CD4-positive, alpha-beta T cell treated with Interferon alpha-2 for 1 hour (primary cell): ENCODE measurements at places on chromosomes 2 and 18.

DNA sequence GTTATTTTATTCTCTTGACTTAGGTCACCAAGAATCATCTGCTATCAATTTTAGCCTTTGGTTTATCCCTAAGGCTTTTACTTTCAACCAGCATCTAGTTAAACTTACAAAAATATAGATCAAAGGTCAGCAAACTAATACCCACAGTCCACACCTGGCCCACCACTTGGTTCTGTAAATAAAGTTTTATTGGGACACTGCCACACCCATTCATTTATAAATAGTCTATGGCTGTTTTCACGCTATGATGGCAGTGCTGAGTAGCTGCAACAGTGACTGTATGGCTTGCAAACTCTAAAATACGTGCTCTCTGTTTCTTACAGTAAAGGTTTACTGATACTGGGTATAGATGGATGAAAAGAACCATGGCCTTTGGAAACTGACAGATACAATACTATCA, 107.0 kb downstream of the MEP1B start:
- DNase-seq: no peak

- no peak for DNase-seq
These were observed 176.2 kb upstream of the ST6GAL2 start for GRCh38 chr2:107062173-107062572.

DNA sequence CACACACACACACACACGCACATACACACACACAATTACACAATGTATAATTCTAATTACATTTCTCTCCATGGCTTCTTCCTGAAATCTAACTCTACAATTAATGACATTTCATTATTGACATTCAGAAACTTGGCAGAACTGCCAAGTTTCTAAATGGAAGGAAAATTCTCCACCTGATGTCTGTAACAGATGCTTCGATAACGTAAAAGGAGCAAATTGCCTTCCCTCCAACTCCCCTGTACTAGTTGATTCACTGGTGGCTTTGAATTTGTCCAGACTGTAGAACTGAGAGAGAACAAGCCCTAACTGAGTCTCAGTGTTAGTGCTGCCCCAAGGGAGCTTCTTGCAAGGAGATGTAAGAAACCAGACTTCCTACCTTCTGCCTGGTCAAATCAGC, 255.1 kb upstream of the TMEM200C start:
- no peak for DNase-seq

GRCh38 chr18:3248658-3249359, 1.2 kb downstream of the MYL12A start:
- peak; percentile 82 for DNase-seq

- no peak for DNase-seq
These were observed 147.8 kb upstream of the FHL2 start for GRCh38 chr2:105546628-105546974.
